ENCODE measurements at places on chromosomes 3 and 15.
A peak's percentile ranks its signal among the peaks of the same experiment; 100 is the strongest.

DNA sequence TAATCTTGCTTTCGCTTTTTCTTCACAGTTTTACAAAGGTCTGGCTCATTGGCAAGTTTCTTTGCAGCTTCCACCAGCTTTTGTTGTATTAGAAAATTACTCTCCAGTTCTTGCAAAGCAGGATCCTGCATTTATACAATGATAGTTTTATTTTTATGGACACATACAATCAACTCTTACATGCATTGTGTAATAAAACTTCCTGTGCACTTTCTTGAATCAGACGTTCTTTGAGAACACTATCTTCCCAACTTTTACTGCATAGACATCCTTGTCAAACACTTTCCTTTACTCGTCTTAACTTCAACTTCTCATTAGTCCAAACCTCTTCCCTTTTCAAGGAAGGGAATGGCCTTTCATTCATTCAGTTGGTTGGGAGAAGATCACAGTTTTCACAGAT lies 71.4 kb upstream of the LMOD3 start:
- no peak for DNase-seq

- no peak for DNase-seq
Observed at GRCh38 chr15:55627730-55628368, 39.7 kb upstream of the PYGO1 start.

- DNase-seq: no peak
Observed at GRCh38 chr3:188526057-188526456, 372.1 kb downstream of the LPP start.

GRCh38 chr15:81327516-81327915 lies 3.6 kb upstream of the STARD5 start:
- DNase-seq: no peak

GRCh38 chr3:15241341-15241740 lies 35.3 kb downstream of the CAPN7 start:
- DNase-seq: no peak

DNA sequence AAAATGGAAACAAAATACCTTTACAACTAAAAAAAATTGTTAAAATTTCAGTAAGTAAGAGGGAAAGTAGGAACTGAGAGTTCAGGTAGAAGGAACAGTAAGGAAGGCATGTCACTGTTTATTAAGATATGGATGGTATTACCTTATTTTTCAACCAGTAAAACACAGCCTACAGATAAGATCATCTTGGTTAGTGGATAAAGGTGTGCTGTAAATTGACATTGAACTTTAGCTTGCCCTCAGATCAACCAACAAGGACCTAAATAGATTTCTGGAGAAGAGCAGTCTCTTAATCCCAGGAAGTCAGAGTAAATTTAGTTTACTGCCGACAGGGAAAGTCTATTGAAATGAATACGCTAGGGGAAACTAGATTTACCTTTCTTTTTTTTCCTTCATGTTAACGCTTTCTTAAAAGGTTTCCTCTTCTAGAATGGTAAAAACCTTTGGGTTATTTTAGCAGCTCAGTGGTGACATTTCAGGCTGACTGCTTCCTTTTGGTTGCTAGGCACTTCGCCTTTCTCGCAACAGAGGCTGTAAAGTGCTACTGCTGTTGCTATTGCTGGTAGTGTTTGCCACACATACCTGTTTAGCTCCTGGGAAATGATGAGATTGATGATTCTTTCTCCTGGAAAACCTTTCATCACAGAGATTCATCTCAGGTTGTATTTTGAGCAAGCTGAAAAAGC lies 12.9 kb downstream of the DZIP3 start:
- no peak for DNase-seq

DNA sequence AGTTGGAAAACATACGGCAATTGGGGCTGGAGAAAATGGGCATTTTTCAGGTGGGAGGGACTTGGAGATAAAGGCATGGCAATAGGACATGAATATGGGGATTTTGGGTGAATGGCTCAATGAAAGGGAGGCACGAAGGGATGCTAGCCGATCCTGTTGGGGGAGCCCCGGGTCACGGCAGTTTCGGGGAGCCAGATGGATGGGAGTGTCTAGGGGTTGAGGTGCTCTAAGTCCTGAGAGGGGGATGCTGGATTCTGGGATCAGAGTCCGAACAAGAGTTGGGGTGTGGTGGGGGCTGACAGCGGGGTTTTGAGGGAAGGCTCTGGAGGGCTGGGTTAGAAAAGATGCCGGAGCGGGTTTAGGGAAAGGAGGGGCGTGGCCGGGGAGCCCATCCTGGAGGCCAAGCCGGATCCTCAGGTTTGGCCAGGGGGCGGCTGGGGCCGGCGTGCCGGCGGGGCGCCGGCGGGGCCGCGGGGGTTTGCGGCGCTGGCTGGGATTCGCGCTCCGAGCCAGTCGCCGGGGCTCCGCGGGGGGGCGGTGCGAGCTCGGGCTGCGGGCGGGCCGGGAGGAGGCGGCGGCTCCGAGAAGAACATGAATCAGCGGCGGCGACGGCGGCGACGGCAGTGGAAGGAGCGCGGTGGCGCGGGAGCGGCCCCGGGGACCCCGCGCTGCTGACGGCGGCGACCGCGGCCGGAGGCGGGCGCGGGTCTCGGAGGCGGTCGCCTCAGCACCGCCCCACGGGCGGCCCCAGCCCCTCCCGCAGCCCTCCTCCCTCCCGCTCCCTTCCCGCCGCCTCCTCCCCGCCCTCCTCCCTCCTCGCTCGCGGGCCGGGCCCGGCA lies at the start of gene TYRO3:
TSS of gene TYRO3 (plus strand) at position 813 of the 839 bp plus-strand sequence. CDS start 46 bp downstream, outside the sequence.
- peak; percentile 73 for DNase-seq

DNA sequence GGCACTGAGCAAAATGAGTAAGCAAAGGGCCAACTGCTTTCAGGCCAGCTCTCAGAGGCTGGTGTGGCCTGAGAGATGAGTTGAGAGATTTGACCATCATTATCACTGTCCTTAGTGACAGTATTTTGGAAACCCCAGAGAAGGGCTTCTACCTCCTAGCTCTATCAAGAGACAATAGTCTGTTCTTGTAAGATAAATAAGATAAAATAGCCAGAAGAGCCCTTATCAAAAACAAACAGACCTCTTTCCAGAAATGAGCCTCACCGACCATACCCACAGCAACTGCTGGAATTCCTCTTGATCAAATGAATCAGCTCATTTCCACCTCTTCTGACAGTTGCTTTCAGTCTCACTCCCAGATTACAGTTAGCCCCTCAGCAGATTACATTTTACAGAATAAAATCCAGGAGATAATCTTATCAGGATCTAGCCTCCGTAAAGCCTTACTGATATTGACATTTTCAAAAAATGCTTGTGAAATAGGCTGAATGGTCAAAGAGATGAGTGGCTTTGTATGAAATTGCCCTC lies 4.5 kb downstream of the HDC start:
- DNase-seq: no peak

DNA sequence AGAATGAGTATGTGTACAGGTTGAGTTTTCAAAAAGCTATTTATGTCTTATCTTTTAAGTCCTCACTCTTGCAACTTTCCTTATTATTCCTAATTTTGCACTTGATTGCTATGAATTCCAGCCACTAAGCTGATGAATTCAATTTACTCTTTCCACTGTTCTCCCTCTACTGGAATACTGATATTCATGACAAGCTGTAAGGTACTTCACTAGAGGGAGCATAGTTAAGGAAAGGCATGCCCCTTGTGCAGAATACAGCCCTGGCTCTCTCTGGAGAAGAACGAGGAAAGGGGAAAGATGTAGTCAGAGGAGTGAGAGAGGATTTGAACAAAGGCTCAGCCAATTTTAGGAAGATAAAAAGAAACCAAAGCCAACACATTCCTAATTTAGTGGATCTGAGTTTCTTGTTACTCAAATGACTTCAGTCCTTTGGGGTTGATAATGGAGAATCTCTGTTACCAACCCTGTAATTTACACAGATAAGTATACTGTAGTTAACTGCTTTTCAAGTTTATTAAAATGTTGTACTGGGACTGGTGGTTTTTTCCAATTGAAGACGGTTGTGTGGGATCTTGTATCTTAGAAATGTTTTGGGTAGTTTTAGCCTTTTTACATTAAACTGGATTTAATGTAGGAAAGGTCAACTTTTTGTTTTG lies 4.0 kb downstream of the SCAANT1 start:
- no peak for DNase-seq

GRCh38 chr15:83203543-83203942 lies 4.1 kb downstream of the HDGFL3 start:
- no peak for DNase-seq

- no peak for DNase-seq
Observed at GRCh38 chr3:190224863-190225692, 97.2 kb downstream of the CLDN1 start.

- no peak for DNase-seq
Observed at GRCh38 chr15:66254089-66254950, 770 bp upstream of the MEGF11 start.

Measured in GM12891 (cell line).